ENCODE measurements at places on chromosomes 7 and 10.

DNA sequence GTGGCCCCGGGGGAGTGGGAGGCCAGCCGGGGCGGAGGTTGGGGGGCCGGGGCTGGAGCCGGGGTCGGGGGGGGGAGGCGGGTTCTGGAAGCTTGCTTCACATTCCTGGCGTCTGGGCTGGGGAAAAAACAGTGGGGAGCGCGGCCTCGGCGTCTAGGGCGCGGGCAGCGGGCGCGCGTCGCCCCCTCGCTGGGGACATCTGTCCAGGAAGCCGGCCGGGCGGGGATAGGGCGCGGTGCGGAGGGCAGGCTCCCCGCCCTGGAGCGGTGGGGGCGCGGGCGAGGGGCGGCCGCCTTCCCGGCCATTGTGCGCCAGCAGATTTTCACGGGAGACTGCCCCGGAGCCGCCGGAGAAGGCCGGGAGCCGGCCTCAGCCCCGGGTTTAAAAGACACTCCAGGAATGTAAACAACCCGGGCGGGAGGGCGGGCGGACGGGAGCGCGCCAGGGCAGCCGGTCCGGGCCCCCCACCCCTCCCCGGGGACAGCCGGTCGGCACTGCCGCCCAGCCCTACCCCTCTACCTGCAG lies 1.4 kb downstream of the ZMIZ1 start:
- no peak for DNase-seq

DNA sequence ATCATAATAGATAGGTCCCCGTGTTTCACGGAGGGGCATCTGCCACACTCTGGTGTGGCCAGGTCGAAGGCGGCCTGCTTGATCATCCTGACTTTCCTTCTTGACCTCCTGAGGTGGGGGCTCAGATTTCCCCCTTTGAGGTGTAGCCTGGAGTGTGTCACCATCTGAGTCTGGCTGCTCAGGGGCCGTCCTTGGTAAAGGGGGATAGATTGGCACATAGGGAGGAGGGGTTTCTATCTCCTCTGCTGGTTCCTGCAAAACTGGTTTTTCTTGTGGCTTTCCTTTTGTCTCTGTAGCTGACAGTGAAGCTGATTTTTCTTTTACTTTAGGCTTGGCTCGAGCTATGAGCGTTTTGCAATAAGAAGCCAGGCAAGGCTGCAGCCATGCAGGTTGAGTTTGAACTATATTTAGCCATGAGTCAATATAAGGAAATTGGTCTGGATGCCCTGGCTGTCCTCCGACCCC lies 7.1 kb upstream of the ZNF117 start:
- no peak for DNase-seq

DNA sequence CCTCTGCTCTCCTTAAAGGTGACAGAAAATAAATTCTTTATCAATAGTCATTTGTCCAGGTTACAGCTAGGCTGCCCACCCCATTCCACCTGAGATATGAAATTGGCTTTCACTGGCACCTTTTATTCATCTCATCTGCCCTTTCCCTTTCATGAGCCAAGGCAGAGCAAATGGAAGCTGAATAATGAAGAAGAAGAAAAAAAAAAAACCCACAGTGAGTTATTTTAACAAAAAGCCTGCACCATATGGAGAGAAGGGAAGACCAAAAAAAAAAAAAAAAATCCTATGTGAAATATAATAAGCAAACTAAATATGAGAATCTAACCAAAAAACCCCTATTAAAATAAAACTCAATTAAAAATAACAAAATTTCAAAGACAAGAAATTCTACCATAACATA lies 59.2 kb downstream of the CHCHD3 start:
- peak; percentile 68 for DNase-seq

DNA sequence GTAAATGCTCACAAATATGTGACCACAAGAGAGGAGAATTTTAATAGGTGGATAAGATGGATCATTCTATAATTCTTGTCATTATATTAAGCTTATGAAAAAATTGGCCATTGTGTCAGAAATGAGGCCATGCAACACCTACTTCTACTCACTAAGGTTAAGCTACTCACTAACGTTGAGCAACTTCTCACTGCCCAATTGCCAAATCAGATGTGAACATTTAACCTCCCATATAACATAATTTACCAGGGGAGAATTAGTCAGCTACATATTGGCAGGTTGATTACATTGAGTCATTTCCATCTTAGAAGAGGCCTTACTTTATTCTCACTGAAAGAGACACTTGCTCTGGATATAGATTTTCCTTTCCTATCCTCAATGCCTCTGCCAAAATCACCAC lies 211.2 kb upstream of the DGKB start:
- no peak for DNase-seq

DNA sequence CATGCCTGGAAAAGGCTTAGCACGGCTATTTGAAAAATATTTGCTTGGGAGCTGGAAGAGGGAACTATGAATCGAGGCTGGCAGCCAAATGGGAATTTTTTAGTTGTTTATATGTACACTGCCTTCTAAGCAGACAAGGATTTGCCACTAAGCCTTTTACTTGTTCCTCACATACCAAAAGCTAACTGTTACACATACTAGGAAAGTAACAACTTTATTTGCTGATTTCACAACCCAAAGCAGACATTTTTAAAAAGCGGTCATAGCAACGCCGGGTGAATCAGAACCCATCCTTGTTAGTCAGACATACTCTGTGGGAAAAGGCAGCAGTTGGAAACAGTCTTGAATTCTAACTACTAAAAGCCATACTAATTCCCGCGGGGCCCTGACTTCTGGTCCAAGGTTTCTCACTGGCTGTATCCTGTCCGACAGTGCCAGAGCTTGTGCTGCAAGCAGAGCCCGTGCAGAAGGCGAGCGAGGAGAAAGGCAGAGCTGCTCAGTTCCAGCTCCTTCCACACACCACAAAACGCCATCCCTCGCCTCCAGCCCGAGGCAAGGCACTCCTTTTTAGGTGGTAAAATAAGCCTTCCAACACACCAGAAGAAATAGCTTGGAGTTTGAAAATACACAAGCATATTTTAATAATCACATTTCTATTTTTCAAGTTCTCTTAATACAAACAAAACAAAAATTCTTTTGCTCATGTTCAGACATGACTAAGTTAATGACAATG lies 89.2 kb downstream of the RNF216 start:
- peak; percentile 39 for DNase-seq

- no peak for DNase-seq
These were observed 102.3 kb upstream of the PLXDC2 start for GRCh38 chr10:19713800-19714525.

- DNase-seq: no peak
These were observed 53.8 kb downstream of the TAX1BP1 start for GRCh38 chr7:27793780-27794179.

- no peak for DNase-seq
These were observed 273.7 kb downstream of the SKAP2 start for GRCh38 chr7:26590709-26591108.

- DNase-seq: peak; percentile 10
These were observed 8.1 kb downstream of the PGAM1 start for GRCh38 chr10:97434055-97434454.

DNA sequence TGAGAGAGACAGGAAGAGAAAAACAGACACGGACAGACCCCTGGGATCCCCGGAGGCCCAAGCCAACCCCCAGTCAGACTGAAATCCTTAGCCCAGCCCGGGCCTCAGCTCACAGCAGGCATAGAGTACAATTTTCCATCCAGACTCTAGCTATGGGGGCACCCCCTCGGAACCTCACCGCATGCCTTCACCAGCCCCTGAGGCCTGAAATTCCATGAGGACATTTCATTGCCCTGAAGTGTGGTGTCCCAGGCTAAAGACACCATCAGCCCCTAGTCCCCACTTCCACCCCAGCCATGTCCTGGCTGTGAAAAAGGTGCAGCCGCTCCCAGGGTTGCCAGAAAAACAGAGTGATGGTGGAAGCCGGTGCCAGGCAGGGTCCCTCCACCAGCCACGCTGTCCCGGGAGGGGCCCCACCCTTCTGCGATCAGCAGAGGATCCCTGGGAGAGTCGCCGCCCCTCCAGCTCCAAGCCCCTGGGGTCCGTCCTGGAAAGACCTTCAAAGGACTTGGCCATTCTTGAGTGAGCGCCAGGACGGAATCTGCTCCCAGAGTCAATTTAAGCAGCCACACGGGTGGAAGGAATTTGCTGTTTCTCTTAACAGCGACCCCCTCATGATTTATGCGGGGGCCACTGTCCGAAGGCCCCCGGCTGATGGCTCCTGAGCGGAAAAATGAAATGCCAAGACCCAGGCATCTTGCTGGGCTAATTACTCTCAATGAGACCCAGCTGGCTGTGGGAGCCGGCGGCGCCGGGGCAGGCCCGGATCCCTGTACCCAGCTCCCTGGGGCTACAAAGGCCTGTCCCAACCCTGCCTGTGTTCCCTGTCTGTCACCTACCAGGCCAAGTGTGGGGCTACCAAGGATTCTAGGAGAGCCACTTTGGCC lies 23.2 kb downstream of the MYL10 start:
- no peak for DNase-seq

GRCh38 chr10:4181621-4182049 lies 396.6 kb upstream of the KLF6 start:
- DNase-seq: no peak

GRCh38 chr7:15692501-15693020 lies 6.1 kb upstream of the MEOX2 start:
- DNase-seq: no peak

GRCh38 chr7:96322847-96323461 lies 1.1 kb upstream of the SLC25A13 start:
- no peak for DNase-seq

- DNase-seq: no peak
These were observed 52.0 kb downstream of the TCAF1 start for GRCh38 chr7:143849785-143850479.

- peak; percentile 92 for DNase-seq
These were observed at the start of gene SPOCK2 for GRCh38 chr10:72087969-72088888. Gene SPOCK2, minus strand, starts transcription at chr10:72088551. Its CDS starts 223 bp downstream, at chr10:72088328.

DNA sequence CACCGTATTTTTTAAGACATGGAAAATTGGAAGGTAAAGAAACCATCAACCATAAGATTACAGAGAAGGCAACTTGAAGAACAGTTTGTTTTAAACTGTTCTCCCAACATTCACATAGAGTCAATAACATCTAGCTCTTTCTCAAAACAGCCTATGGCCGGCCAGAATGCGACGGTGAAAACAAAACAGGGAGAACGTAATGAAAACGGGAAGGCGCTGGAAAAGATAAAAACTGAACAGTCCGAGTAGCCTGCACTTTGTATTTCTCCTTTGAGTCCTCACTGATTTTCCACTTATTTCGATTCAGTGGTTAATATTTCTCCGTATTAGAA lies 637 bp downstream of the MICU1 start:
- no peak for DNase-seq

DNA sequence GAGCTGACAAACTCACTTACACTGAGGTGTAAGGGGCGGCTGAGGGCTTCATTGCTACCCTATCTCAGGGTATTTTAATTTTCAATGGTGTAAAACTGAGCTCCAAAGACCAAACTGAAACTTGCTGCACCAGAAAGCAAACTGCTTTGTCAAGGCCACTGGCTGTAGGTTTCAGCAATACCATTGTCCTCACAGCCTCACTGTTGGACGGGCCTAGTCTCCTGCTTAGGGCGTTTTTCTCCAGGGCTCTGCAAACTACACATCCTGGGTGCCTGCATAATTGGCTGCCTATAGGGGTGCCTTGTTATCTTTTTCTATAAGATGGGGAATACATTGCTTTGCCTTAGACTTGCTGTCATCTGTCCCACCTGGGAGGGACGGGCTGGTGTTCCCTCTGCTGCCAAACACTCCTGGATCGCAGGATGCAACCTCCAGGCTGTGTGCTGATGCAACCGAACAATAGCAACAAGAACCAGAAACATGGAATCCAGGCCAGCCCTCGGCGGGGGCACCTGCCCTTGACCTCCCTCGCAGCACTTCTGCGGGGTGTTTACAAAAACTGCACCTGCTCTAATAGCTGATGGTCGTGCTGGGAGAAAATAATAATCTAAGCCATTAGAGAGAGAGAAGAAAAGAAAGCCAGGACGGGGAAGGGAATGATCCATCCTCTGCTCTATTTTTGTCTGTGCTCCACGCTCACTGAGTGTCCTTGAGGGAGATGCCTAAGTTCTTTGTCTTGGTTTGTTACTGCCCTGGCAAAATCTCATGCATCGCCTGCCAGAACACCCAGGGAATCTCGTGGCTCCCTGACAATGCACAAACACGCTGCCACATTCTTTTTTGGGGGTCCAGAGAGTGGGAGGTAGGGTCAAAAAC lies 104.5 kb downstream of the GALNT17 start:
- DNase-seq: peak; percentile 21

GRCh38 chr10:103845972-103846371 lies 9.4 kb downstream of the SH3PXD2A start:
- peak; percentile 79 for DNase-seq

DNA sequence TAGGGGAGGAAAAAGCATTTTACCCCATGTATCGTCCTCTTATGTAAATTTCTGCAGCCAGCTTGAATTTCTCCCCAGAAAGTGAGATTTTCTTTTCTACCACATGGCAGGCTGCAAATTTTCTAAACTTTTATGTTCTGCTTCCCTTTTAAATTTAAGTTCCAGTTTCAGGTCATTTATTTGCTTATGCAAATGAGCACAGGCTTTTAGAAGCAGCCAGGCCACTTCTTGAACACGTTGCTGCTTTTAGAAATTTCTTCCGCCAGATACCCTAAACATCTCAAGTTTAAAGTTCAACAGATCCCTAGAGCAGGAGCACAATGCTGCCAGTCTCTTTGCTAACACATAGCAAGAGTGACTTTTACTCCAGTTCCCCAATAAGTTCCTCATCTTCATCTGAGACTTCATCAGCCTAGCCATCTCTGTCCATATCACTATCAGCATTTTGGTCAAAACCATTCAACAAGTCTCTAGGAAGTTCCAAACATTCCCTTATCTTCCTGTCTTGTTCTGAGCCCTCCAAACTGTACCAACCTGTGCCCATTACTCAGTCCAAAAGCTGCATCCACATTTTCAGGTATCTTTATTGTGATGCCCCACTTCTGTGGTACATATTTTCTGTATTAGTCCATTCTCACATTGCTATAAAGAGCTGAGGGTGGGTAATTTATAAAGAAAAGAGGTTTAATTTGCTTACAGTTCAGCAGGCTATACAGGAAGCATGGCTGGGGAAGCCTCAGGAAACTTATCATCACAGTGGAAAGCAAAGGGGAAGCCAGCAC lies 16.3 kb downstream of the EZH2 start:
- DNase-seq: no peak

DNA sequence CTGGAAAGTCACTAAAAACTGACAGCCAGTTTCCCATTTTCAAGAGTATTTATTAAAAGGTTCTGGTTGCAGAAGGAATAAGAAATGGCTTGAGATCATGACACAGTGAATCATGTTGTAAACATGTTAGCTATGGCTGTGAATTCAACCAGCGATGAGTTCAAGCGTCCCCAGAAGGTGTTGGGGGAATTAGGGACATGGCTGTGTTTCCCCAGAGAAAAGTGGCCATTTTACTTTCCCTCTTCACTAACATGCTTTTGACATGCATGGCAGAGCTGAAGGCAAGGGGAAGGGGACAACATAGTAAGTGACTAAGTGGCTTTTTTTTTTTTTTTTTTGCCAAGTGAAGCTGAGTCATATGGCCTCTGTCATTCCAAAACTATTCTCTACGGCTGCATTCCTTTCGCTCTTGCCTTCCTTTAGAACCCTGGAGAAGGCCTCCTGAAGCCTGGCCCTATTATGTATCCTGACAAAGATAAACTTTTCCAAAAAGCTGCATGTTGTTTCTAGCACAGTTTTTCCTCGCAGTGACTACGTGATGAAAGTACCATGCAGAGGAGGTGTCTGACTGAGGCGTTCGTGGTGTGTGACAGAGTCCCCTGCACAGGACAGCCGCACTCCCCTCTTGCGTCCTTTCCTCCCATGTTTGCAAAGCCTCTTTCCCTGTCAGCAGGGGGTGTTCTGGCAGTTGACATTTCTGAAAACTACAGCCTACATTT lies 46.9 kb downstream of the EGFR start:
- no peak for DNase-seq
